Activated naive CD4-positive, alpha-beta T cell treated with anti-CD3 and anti-CD28 coated beads, Interleukin-2, amount 50 U/mL, for 72 hours (primary cell): ENCODE measurements at places on chromosomes 3 and 15. TPM values are rescaled to one million over a fixed set of nuclear protein-coding genes. Genes with fewer than 3 reads are reported as not detected.

GXYLT2 gene
- 0.08 TPM for total RNA-seq

TGM4 gene
- total RNA-seq: not detected

MCTP2 gene
- 48.2 TPM for total RNA-seq

GREM1 gene
- not detected for total RNA-seq

SERPINI2 gene
- not detected for total RNA-seq

LMAN1L gene
- total RNA-seq: 0.27 TPM

MBNL1 gene
- 425 TPM for total RNA-seq

GPR171 gene
- total RNA-seq: 31.2 TPM

PCLAF gene
- total RNA-seq: 100 TPM

DNA sequence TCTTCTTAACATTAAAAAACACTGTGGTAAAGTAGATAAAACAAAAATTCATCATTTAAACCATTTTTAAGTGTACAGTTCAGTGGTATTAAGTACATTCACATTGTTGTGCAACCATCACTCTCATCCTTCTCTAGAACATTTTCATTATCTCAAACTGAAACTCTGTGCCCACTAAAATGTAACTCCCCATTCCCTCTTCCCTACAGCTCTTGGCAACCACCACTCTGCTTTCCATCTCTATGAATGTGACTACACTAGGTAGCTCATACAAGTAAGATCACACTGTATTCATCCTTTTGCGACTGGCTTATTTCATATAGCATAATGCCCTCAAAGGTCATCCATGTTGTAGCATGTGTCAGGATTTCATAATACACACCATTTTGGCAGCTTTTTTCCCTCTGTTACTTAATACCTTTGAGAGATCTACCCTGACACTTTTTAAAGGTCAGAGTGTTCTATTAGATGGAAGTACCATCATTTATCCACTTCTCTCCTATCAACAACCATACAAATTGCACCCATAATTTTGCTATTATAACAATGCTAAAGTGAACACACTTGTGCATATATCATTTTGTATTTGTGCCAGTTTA is 42.9 kb upstream of the FRMD4B start:
- no peak for DNase-seq

DNA sequence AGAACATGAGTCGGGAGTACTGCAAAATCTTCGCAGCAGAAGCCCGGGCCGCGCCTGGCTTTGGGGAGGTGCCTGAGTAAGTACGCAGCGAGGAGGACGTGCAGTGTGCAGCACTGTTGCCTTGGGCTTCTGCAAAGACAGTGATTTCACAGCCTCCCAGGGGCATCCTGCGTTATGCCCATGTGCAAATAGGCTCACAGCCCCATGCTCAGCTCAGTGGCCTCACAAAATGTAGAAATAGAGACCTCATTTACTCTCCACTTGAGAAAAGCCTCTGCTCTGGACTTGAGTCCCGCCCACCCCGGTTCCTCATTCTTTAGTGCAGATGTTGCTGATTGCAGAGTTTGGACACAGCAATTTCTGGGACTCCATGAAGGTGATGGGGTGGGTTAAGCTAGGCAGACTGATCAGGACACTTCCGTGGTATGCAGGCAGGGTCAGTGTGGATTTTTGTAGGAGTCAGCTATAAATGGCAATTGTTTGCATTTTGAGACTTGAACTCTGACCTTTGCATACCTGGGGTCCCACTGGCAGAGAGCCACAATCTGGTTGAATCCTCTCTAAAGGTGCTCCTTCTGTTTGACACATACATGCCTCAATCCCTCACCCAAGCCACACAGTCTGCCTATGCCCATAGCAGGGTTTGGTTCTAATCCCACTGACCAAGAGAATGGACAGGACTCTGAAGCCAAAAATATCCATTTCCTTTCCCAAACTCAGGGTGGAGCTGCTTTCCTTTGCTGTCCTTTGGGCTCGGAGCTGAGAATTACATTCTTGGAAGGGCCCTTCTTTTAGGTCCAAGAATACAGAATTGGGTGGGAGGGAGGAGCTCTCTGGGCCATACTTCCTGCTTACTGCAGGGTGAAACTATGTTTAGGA is 20.7 kb upstream of the SLC28A1 start:
- DNase-seq: no peak

GRCh38 chr3:151900460-151900859 is 27.0 kb downstream of the SUCNR1 start:
- DNase-seq: no peak

DNA sequence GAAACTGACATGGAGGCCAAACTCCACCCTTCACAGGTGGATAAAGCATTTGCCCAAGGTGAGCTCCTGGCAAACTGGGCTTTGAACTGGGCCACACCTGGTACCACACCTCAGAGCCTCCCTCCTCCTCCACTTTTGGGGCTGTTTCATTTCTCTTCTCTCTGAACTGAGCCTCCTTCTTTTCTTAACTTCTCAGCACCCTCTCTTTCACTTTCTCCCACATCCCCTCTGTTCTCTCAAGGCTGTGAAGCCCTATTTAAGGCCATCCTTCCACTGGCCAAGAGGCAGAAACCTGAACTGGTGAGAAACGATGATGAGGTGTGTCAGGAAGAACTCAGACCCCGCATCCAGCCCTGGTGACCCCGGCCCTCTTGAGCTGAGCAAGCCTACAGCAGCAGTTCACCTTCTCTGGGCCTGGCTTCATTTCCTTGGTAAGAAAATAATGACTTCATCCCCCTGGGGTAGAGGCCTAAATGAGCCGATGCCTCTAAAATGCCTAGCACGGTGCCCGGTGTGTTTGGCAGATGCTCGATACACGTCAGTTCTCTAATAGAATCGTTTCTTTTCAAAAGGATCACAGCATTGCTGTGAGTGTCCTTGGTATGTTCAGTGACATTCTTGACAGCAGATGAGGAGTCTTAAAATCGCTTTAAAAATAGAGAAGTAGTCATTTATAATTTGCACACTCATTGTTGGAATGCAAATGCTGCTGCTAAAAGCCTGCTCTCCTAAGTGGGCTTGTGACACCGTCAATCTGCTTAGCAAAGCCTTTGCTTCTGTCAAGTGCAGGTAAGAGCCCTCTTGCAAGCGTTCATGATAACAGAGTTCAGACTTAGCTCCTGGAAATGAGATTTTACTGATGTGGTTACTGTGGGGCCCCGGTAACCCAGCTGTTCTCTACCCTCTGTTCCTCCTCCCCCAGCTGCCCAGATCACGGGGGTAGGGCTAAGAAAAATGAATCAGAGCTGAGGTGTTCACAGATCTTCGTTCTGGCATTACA is 97.7 kb upstream of the ATP2B2 start:
- DNase-seq: no peak

- DNase-seq: no peak
These were observed 155.5 kb downstream of the FNDC3B start for GRCh38 chr3:172194702-172195406.

DNA sequence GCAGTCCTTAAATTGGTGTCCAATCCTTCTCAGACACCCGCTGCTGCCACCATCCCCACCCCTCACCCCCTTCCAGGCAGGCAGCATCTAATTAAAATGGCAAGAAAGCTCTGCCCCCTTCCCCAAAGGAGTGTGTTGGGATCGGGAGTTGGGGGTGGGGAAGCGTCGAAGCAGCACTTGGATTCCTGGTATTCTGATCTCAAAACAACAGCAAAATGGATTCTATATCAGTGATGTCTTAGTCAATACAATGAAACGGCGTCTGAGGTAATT is 1.4 kb downstream of the TNIK start:
- DNase-seq: no peak

- DNase-seq: no peak
These were observed 65.6 kb downstream of the WDR72 start for GRCh38 chr15:53693729-53694475.

DNA sequence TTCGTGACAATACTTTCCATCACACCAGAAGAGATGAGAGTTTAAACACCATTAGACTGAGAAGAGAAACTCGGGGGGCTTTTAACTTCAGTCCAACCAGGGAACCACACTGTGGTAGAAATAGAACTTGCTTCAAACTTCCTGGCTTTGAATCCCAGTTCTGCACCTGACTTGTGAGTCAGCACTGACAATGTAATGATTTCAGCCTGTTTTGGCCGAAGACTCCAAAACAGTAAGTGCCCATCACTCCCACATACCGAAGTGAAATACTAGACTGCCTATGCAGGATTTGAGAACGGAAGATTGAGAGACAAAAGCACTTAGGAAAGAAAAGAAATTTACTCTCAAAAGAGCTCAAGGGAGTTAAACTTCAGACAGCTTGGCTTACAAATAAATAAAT is 27.0 kb downstream of the C2CD4B start:
- no peak for DNase-seq

GRCh38 chr3:101825904-101826445 is 23.3 kb upstream of the NFKBIZ start:
- DNase-seq: no peak

GRCh38 chr15:72472992-72473610 is 1.0 kb upstream of the ARIH1 start:
- DNase-seq: no peak

- no peak for DNase-seq
These were observed 2.1 kb downstream of the CD47 start for GRCh38 chr3:108088697-108089096.

GRCh38 chr3:172021164-172021563 is 18.2 kb upstream of the FNDC3B start:
- no peak for DNase-seq

GRCh38 chr3:104510131-104510849 is 856.4 kb upstream of the ALCAM start:
- no peak for DNase-seq

DNA sequence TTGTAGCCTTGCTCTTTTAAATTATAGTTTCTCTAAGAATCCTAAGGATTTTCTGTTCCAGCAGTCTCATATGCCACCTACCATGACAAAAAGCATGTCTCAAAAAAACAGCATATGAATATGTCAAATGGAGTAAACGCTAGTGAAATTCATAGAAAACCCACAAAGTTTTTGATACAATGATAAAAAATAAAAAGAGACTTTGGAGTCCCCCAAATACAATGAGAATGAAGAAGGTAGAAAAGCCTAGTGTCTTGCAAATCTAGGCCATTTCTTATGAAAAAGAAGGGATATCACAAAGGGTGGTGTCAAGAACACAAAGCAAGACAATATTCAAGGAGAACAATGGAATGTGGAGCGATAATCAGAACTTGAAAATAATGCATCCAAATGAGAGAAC is 668.5 kb downstream of the PLOD2 start:
- no peak for DNase-seq

DNA sequence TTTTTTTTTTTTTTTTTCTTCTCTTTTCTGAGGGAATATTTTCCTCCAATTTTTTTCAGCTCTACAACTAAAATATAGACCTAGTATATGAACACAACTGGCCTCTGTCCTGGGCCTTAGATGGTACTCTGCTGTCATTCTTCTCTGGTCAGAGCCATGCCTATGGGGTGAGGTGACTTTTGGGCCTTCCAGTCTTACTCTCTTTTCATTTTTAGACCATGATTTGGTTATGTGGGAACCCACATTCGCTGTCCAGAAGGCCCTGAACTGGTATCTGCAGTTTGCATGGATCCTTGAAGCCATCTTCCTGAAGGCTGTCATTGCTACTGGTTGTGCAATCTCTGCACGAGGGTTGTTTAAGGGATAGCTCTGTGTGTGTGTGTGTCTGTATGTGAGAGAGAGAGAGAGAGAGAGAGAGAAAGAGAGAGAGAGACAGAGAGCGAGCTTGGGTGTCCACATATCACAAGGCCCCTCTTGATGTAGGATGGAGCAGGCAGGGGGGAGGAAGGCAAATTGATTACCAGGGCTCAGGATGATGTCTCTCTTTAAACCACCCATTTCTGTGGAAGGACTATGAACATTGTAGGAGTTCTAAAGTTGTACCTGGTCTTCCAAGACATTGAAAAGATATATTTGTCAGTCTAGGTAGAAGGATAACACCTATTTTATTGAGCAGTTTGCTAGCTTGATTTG is 6.9 kb downstream of the TGFBR2 start:
- no peak for DNase-seq

- no peak for DNase-seq
These were observed 285.4 kb upstream of the ROPN1 start for GRCh38 chr3:124277144-124277890.

DNA sequence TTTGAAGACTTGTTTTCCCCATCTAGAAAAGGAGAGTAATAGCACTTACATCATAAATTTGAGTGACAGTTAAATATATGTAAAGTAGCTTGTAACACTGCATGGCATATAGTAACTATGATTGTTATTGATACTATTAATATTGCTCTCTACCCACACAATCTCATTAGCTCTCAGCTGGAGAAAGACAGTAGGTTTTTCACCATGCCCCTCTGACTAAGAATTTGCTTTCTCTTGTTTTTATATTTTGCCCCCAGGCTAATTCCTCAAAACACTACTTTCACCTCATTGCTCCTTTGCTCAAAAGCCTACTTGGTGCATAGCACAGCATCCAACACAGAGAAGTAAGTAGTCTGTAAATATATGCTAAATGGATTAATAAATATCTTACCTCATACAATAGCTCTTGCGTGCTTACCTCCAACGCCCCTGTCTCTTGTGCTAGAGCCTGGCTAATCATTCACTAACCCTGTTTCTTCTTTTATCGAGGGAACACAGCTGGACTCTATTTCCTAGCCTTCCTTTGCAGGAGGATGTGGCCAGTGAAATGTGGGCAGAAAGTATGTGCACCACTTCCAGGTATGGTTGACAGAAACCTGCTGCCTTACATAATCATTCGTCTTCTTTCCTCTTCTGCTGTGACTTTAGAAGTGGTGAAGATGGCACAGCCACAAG is 190.0 kb downstream of the PLCH1 start:
- no peak for DNase-seq

- no peak for DNase-seq
These were observed 449.9 kb downstream of the OTOL1 start for GRCh38 chr3:161946443-161946960.

DNA sequence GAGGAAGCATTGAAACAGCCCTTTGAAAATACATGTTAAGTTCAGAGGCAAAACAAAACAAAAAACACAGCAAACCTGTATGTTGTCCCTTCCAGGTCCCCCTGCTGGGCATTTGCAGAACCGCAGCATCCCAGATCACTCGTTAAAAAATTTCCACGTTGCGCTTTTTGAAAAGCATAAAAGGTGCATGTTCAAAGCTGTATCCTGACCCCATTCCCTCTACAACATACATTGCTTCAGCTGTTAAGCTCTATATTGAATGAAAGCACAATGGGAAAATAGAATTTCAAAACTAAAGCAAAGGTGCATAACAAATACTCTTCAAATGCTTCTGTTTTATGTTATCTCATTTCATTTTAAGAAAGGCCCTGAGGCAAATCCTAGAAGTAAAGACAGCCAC is 328.3 kb downstream of the THSD4 start:
- no peak for DNase-seq

- no peak for DNase-seq
These were observed 422.2 kb downstream of the ZNF385D start for GRCh38 chr3:21328711-21329390.

GRCh38 chr3:101128786-101129185 is 135.6 kb upstream of the ABI3BP start:
- no peak for DNase-seq

- no peak for DNase-seq
These were observed 4.3 kb downstream of the PDIA5 start for GRCh38 chr3:123071146-123071545.

DNA sequence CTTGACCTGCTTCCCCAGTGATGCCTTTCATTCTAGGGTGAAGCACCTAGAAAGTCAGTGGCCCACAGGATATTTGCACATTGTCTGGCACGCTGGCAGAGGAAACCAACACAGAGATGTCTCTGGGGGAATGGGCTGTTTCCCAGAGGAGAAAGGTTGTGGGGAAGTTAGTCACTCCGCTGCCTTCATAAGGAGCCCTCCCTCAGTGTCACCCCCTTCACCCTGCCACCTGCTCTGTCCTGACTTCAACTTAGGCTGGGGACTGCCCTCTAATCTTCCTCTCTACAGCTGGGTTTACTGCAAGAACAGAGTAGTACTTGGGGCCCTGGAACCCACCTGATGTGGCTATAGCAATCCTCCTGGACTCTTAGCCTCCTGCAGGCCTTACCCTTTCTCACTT is 5.7 kb downstream of the KLHDC8B start:
- DNase-seq: no peak
